ENCODE measurements at places on chromosomes 3 and 15.

DNA sequence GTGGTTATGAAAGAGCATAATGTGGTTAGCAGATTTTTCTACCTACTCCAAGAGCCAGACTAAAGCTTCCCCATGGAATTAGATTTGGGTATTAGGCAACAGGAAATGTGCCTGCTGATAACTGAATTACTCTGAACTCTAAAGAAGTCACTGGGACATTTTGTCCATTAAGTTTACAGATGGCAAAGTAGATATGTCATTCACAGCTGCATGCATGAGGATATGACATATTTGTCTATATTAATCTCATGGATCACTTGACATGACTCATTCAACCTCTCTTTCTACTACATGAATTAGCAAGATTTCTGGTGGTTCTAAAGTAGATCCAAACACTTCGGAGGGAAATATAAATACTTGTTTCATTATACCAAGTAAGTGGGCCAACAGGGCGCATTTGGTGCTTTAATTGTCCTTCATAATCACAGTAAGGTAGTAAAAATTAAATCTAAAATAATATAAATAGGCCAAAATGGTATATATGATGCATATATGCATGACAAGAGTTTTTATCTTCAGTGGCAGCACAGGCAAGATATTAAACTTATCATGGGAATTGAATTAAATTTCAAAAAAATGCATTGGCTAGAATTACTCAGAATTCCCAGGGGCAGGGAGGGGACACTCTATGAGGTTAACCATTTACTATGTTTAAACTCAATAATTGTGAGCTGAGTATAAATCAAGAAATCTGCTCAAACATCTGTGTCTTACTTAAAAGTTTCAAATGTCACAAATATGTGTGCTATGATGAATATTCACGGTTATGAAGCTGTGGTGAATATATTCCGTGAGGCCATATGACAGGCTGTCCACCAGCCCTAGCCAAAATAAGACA is 365.3 kb upstream of the KCNMB2 start:
- DNase-seq: peak; percentile 90

DNA sequence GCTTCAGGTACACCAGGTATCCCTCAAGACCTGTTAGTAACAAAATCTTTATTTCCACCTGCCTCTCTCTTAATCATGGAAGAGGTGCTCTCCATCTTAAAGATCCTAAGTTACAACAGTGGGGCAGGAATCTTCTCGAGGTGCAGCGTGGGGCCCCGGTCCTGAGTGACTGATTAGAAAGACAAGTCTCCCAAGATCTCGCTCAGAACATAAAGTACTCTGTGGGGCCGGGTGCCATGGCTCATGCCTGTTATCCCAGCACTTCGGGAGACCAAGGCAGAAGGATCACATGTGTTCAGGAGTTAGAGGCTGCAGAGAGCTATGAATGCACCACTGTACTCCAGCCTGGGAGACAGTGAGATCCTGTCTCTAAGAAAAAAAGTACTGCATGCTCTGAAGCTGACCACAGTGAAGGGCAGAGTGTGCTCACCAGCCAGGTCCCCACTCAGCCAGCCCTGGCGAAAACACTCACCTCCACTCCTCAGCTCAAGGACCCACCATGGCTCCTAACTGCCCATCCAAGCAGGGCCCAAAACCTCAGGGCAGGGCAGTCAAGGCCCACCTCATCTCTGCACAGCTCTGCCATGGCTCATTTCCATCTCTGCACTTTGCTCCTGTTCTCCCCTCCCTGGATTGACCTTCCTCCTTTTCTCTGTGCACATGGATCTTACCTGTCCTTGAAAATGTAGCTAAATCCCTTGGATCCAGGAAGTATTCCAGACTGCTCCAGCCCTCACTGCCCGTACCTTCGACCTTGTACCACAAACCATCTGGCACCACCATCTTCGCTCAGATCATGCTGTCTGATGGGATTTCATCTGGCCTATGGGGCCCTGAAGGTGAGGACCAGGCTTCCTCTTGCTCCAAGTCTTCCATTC is 7.1 kb downstream of the SEMA7A start:
- no peak for DNase-seq

- peak; percentile 70 for DNase-seq
Measured at GRCh38 chr3:89098964-89099585, 8.3 kb upstream of the EPHA3 start.

GRCh38 chr3:74839566-74839965 is 225.1 kb upstream of the CNTN3 start:
- no peak for DNase-seq

- peak; percentile 9 for DNase-seq
Measured at GRCh38 chr3:43287500-43287873, 1.1 kb downstream of the SNRK start.

DNA sequence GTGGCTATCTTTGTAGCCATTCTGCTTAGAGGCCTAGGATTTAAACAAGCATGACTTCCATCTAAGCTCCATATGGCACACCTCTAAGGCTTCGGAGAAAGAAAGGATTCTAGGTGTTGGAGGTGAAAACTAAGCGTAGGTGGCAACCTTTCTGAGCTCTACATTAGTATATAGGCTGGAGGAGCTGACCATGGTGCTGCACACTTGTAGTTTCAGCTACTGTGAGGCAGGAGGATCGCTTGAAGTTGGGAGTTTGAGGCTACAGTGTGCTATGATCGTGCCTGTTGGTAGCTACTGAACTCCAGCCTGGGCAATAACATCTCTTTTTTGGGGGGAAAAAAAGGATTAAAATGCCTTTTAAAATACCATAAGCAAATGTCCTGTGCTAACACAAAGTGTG is 7.4 kb downstream of the EAF1 start:
- no peak for DNase-seq

DNA sequence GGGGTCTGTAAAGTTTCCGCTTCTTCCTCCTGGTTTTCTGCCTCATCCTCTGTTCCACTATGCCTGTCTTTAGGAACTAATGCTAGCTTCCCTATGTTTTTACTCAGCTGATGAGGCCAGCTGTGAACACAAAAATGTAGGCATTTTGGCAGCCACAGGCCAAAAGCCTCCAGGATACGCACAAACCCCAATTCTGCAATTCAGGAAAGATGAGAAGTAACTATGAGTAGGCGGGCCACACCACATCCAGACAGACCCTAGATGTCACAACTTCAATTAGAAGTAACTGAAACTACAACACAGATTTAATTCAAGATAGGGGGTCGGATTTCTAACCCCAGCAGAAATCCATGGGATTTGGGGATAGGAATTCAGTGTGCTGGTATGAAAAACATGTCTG is 11.9 kb downstream of the CA12 start:
- DNase-seq: no peak

Measured in KBM-7 (cell line).